Umbilical cord (tissue), 2 donors: ENCODE measurements at places on chromosomes 7 and 10. TPM values are rescaled to one million over a fixed set of nuclear protein-coding genes. Genes with fewer than 3 reads are reported as not detected.

RBP3 gene
- 2.2 TPM for total RNA-seq

GRCh38 chr10:132572545-132572937, 35.0 kb downstream of the INPP5A start:
- DNase-seq: peak; percentile 48

- no peak for DNase-seq
These were observed 17.6 kb upstream of the ORAI2 start for GRCh38 chr7:102415685-102416225.

- peak; percentile 66 for DNase-seq
These were observed 704.4 kb upstream of the CELF2 start for GRCh38 chr10:10313149-10313835.
